ENCODE measurements at places on chromosomes 16 and 17. TPM values are rescaled to one million over a fixed set of nuclear protein-coding genes. Genes with fewer than 3 reads are reported as not detected.
A peak's percentile ranks its signal among the peaks of the same experiment; 100 is the strongest.

TBC1D3I gene
- 1.3 TPM for total RNA-seq

FLYWCH2 gene
- total RNA-seq = 24.1 TPM

HCRT gene
- not detected for total RNA-seq

CMTR2 gene
- 28.5 TPM for total RNA-seq

EME1 gene
- 0.41 TPM for total RNA-seq

CD300LB gene
- total RNA-seq = 0.19 TPM

KCNJ2 gene
- not detected for total RNA-seq

- H3K4me1 ChIP-seq = peaks cover 29% of the 10 kb centered on the region
- no peak for DNase-seq
- no peak overlapping the region for H3K27ac ChIP-seq
- no peak overlapping the region for H3K4me3 ChIP-seq
These were observed 665 bp upstream of the GRIN2C start for GRCh38 chr17:74860229-74860871.

GRCh38 chr16:80046848-80047247, 446.3 kb upstream of the MAF start:
- H3K36me3 ChIP-seq = no peaks in the 10 kb centered on the region
- H3K4me3 ChIP-seq = no peak overlapping the region
- no peak overlapping the region for H3K27ac ChIP-seq
- no peak for DNase-seq
- H3K27me3 ChIP-seq = no peaks in the 10 kb centered on the region
- H3K4me1 ChIP-seq = no peaks in the 10 kb centered on the region

GRCh38 chr17:74981979-74982662, 5.3 kb upstream of the CDR2L start:
- peak; percentile 83 for DNase-seq
- H3K27ac ChIP-seq = peak overlapping the region; percentile 30
- no peaks in the 10 kb centered on the region for H3K36me3 ChIP-seq
- peak overlapping the region; percentile 91 for H3K4me3 ChIP-seq

- peak overlapping the region; percentile 44 for H3K4me3 ChIP-seq
- H3K27ac ChIP-seq = peak overlapping the region; percentile 72
- DNase-seq = peak; percentile 64
- no peaks in the 10 kb centered on the region for H3K27me3 ChIP-seq
- peaks cover 6% of the 10 kb centered on the region for H3K4me1 ChIP-seq
- H3K36me3 ChIP-seq = no peaks in the 10 kb centered on the region
These were observed 105.4 kb downstream of the TRIM37 start for GRCh38 chr17:59001158-59001814.

DNA sequence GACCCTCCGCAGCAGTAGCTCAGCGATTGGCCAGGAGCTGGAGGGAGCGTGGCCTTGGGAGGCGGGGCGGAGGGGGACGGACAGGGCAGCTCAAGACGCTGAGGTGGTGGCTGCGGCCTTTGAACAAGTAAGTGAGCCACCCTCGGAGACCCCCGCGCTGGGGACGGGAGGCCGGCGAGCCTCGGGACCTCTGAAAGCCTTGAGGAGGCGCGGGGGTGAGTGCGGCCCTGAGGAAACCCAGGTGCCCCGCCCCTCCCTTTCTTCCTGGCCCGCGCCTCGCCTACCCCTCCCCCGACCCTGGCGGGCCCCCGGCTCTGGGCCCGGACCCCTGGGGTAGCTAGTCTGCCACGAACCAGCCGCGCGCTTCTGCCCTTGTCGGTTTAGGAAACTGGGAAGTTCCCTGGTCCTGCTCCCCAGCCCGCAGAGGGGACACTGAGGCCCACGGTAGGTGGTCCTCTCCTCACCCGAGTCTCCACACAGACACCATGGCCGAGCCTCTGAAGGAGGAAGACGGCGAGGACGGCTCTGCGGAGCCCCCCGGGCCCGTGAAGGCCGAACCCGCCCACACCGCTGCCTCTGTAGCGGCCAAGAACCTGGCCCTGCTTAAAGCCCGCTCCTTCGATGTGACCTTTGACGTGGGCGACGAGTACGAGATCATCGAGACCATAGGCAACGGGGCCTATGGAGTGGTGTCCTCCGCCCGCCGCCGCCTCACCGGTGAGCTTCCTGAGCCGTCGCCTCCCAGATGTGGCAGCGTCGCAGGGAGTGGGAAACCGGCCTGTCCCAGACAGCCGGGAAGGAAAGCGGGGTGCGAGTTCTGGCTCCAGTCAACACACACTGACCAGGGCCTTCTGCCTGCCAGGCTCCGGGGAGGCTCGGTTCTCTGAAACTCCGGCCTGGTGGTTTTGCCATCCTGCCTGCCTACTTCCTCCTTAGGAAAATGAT, at the start of gene MAPK7:
Gene MAPK7 (plus strand): TSS at position 83 of the 945 bp plus-strand sequence. CDS start 403 bp downstream, at position 486.
- H3K36me3 ChIP-seq = peaks cover 10% of the 10 kb centered on the region
- peak within 1 kb of the TSS; percentile 91 for H3K27ac ChIP-seq
- H3K27me3 ChIP-seq = no peaks in the 10 kb centered on the region
- H3K4me3 ChIP-seq = peak within 1 kb of the TSS; percentile 96
- no peak for DNase-seq
- peaks cover 15% of the 10 kb centered on the region for H3K4me1 ChIP-seq

DNA sequence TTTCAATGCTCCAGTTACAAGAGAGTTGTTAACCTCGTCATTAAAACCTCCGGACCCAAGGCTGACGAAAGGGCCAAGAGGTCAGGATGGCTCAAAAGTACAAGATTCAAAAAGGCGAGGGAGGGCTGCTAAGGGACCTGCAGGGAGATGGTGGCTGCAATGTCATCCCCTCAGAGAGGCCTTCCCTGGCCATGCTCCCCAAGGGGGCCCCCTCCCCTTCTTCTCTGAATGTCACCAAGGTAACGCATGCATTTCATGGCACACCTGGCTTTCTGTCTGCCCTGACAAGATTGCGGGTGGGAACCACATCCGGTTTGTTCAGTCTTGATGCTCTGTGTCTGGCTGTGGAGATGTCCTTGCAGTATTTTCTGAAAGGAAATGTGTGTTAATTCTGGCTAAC, 89.9 kb downstream of the C16orf78 start:
- peak; percentile 82 for DNase-seq
- no peak overlapping the region for H3K4me3 ChIP-seq
- H3K27me3 ChIP-seq = no peaks in the 10 kb centered on the region
- H3K27ac ChIP-seq = peak overlapping the region; percentile 10
- peaks cover 29% of the 10 kb centered on the region for H3K4me1 ChIP-seq

- H3K4me3 ChIP-seq = no peak overlapping the region
- H3K27me3 ChIP-seq = no peaks in the 10 kb centered on the region
- H3K36me3 ChIP-seq = no peaks in the 10 kb centered on the region
- no peak overlapping the region for H3K27ac ChIP-seq
These were observed 132.2 kb downstream of the IRF8 start for GRCh38 chr16:86031141-86031678.

- no peaks in the 10 kb centered on the region for H3K4me1 ChIP-seq
- DNase-seq = no peak
- H3K4me3 ChIP-seq = no peak overlapping the region
- no peak overlapping the region for H3K27ac ChIP-seq
- no peaks in the 10 kb centered on the region for H3K36me3 ChIP-seq
These were observed 119.1 kb downstream of the KCNJ12 start for GRCh38 chr17:21495281-21495680.

GRCh38 chr17:17758941-17759563, 77.7 kb downstream of the SREBF1 start:
- H3K36me3 ChIP-seq = no peaks in the 10 kb centered on the region
- H3K27ac ChIP-seq = no peak overlapping the region
- H3K27me3 ChIP-seq = no peaks in the 10 kb centered on the region
- no peak for DNase-seq

DNA sequence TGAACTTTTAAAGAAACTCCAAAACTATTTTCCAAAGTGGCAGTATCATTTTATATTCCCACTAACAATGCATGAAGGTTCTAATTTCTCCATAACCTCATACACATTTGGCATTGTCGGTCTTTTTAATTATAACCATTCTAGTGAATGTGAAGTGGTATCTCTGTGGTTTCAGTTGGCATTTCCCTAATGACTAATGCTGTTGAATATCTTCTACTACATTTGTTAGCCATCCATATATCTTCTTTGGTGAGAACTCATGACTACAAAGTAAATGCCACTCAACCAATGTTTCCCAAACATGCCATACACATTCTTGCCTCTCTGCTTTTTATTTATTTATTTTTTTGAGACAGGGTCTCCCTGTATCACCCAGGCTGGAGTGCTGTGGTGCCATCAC, 31.7 kb upstream of the TAOK1 start:
- no peaks in the 10 kb centered on the region for H3K36me3 ChIP-seq
- DNase-seq = no peak
- H3K4me3 ChIP-seq = no peak overlapping the region
- H3K27me3 ChIP-seq = no peaks in the 10 kb centered on the region
- no peak overlapping the region for H3K27ac ChIP-seq

- peaks cover 8% of the 10 kb centered on the region for H3K27me3 ChIP-seq
- H3K4me3 ChIP-seq = no peak overlapping the region
- no peak overlapping the region for H3K27ac ChIP-seq
- no peak for DNase-seq
- H3K36me3 ChIP-seq = no peaks in the 10 kb centered on the region
- H3K4me1 ChIP-seq = peaks cover under 1% of the 10 kb centered on the region
These were observed 5.9 kb downstream of the RAB11FIP4 start for GRCh38 chr17:31397256-31397939.

DNA sequence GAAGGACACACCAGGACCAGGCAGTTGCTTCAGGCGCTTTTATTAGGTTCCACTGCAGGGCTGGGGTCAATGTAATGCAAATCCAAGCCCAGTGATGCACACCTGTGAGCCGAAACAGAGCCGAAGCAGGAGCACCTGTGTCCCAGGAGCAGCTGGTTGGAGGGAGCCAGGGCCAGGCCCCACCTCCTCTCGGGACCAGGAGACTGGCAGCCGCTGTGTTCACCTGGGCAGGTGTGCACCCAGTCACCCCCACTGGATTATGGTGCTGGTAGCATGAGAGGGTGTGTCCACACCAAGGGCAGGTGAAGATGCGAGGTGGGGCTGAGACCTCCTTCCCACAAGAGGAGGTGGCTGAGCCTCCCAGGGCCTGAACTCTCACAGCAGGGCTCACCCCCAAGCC, 4.7 kb upstream of the FAAP100 start:
- H3K4me1 ChIP-seq = peaks cover 14% of the 10 kb centered on the region
- no peak overlapping the region for H3K27ac ChIP-seq
- H3K4me3 ChIP-seq = no peak overlapping the region
- peaks cover 13% of the 10 kb centered on the region for H3K36me3 ChIP-seq
- DNase-seq = no peak

DNA sequence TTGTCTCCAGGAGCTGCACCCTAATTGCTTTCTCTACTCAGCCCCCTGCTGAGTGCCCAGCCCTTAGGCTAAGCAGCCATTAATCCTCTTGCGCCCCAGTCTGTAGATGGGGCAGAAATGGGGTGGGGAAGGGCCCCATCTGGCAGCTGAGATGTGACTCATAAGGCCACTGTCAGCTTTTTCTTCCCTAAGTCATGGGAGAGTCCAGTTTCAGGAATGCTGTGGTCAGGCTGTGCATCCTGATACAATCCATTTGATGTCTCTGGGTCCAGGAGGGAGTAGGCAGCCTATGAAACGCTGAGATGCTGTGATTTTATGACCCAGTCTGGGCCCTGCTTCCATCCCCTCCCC, 12.3 kb downstream of the PLXDC1 start:
- H3K27me3 ChIP-seq = no peaks in the 10 kb centered on the region
- no peaks in the 10 kb centered on the region for H3K4me1 ChIP-seq
- H3K36me3 ChIP-seq = no peaks in the 10 kb centered on the region
- no peak overlapping the region for H3K4me3 ChIP-seq

DNA sequence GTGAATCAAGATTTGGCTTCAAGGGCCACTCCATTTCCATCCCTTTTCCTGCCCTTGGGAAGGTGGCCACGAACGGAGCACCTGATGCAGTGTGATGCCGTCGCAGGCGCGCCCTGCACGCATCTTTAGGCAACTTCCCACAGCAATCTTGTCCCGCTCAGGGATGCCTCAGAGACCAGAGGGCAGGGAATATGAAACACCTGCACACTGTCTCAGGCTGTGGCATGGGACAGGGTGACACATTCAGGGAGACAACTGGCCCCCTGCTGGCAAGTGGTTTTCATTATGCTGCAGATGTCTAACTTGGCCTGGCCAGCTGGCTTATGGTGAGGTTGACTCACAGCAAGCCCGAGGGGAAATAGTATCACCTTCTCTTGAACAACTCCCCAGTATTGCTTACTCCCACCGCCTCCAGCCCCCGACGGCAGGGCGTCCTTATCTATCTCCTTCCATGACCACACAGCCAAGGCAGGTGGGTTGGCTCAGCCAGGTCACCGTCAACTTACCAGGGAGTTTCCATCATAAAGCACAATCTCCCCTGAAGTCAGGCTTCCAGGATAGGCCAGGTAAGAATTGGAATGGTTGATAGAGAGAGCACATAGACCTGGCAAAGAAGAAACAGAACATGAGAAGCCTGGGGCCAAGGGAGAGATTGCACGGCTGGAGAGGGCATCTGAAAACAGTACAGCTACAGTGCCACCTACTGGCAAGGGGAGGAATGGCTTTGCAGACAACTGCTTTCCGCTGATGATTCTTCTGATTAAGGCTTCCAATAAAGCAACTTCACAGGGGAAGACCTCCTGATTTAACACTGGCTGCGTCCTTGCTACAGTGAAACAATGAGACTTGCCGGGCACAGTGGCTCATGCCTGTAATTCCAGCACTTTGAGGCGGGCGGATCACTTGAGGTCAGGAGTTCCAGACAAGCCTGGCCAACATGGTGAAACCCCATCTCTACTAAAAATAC, 21.1 kb downstream of the WIPI1 start:
- peak; percentile 82 for DNase-seq
- H3K36me3 ChIP-seq = peaks cover 4% of the 10 kb centered on the region
- peaks cover 51% of the 10 kb centered on the region for H3K4me1 ChIP-seq
- no peak overlapping the region for H3K4me3 ChIP-seq

- H3K27me3 ChIP-seq = no peaks in the 10 kb centered on the region
- no peak overlapping the region for H3K4me3 ChIP-seq
- H3K27ac ChIP-seq = no peak overlapping the region
- H3K4me1 ChIP-seq = no peaks in the 10 kb centered on the region
- H3K36me3 ChIP-seq = peaks cover 15% of the 10 kb centered on the region
- DNase-seq = no peak
These were observed 61.0 kb upstream of the CHMP6 start for GRCh38 chr17:80930335-80931279.

DNA sequence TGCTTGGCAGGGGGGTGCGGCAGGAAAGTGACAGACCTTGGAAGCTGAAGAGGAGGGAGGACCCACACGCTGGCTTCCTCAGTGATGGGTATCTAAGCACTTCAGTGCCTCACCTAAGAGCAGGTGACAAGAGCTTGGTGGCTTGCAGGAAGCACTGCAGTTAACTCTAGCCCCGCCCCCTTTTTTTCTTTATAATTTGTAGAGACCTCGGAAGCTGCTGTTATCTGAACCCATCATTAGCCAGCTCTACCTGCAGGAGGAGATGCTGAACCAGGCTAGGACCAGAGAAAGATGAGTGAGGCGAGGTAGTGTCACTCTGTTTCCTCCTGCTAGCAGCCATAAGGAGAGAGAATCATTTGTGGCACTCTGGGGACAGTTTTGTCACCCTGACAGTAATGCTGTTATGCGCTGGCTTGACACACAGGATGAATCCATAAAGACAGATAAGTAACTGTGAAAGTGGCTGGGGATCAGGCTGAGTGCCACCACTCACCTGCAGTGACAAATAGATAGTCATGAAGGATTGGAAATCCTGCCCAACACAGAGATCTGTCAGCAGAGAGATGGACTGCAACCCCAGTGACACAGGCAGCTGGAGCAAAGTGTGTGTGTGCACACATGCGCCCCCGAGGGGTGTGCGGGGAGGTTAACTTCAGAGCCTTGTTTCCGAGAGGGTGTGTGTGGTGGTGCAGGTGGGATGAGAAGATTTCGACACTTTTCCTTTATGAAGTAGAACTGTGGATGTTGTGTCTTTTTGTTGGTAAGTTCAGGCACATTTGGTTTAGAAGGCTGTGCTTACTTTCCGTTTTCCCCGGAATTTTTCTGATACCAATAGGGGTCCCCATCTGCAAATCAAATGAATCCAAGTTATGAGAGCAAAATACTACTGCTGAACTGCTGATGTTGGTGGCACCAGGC, 224.0 kb downstream of the IRX3 start:
- no peak for DNase-seq
- H3K4me3 ChIP-seq = no peak overlapping the region
- H3K36me3 ChIP-seq = no peaks in the 10 kb centered on the region

All from CD4-positive, alpha-beta memory T cell (primary cell).